Activated gamma-delta T cell (primary cell): ENCODE measurements at places on chromosomes 1 and 21.

DNA sequence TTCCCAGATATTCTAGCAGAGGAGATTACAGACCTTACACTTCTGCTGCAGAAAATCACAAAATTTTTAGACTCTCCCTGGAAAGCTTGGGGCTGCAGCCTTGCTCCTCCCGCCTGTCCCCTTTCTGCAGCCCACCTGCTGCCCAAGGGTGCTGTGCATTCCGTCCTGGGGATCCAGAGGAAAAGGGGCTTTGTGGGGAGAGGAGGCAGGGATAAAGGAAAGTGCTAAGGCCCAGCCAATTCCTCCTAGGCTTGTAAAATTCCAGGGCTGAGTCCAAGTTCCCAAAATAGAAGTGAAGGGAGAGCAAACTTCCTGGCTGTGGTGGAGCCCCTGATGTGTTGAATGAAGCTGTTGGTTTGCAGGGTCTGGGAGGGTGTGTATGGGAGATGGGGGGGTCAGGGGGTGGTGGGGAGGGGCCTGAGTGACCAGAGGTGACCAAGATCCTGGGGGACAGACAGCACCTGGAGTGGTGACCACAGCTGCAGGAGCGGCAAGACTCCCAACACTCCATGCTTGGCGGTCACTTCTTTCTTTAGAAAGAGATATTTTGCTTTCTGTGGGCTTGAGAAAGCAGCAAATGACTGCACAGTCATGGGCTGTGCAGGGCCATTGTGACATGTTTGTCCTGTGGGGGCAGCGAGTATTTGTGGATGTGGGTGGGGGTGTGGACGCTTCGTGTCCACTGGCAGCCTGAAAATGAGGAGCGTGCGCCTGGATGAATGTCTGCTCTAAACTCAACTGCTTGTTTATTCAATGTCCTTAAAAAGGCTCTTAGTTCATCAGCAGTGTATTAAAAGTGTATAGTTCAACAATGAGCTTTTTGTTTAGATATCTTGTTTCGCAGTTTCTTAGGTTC, 68.4 kb downstream of the TLR5 start:
- no peak for DNase-seq

DNA sequence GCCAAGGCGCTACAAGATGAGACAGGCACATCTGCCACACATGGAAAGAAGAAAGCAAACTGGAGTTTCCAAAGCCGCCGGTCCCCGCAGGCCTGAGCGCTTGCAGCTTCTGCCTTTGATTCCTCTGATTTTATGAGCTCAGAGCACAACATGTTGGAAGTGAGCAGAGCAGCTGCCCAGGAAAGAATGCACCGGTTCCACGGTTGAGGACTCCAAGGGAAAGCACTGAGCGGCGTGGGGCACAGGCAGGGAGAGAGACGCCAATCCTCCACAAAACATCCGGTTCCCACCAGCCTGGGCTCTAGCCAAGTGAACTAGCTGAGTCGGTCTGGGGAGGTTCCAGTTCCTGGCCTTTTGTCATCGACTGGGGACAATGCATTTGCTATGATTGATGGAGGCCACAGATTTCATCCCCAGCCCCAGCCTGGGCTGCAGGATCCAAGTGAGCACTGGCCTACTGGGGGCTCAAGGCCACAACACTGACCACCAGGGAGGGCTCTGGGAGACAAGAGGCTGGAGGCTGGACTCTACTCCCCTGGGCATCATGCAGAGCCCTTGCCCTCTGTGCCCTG, 253.1 kb upstream of the IRF2BP2 start:
- no peak for DNase-seq

DNA sequence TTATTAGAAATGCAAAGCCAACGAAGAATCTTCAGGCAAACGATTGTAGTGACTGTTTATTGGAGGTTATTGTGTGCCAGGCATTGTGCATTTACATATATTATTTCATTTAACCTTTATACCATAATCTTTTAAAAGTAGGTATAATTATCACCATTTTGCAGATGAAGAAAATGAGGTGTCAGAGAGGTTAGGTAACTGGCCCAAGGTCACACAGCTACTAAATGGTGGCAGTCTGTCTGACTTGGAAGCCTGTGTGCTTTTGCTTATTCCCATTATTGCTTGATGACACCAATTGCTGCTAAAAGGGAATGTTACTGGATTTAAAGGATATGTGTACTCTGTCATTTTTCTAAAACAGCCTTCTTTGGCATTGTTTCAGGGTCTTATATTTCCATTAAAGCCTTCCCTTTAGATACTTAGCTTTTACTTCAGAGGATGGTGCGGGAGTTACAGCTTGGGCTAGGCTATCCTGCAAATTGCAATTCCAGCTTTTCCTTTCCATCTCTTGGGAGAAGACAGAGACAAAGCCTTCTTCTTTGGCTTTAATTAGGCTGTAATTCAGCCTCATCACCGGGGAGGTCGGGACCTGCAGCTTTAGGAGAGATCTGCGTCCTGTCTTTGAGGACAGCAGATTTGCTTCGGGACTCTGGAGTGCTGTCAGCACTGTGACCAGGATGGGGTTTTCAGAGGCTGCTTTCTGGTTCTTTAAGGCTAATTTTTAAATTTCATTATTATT, 37.4 kb upstream of the ERRFI1 start:
- no peak for DNase-seq

- DNase-seq = no peak
Observed at GRCh38 chr1:84573481-84573966, 716 bp downstream of the CTBS start.

DNA sequence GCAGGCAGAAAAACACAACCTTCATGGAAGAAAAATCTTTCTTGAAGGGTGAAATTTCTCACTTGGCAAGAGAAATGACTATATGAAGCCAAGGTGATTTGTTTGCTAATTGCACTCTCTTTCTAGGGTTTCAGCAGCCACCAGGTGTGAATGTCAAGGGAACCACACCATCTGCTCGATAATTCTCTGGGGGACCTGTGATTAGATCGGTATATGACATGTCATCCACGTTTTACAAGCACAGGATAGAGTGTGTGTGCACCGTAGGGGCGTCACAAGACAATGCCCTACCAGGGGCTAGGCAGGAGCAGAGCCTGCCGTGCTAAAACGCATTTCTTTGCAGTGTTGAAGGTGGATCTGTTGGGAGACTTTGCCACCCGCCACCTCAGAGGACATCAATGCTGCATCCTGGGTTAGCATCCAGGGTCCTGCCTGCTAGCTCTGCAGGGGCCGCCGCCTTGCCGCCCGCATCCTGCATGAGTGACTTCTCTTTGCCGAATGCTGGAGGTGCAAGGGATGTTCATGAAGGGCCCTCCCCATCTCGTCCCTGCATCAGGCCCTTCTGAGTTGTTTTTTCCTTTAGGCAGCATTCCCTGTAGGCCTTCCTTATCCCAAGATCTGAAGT, 37.8 kb upstream of the CCSAP start:
- no peak for DNase-seq
